ENCODE measurements at places on chromosomes 13 and 19.

DNA sequence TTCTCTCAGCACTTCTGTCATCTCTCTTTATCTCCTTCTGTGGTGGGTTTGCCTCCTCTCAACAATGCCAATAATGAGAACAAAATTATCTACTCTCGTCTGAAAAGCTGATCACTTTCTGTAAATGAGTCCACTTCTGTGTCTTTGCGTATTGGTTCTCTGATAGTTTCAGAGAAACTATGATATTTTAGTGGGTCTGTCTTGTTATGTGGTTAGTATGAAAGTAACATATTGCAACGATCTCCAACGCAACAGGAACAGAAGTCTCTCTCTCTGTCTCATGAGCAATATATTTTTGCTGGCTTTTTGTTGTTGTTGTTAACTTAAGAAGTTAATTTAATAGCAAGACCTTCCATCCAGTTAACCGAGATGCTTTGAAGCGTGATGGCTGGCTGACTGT lies 47.8 kb upstream of the SLITRK6 start:
- DNase-seq, result no peak

DNA sequence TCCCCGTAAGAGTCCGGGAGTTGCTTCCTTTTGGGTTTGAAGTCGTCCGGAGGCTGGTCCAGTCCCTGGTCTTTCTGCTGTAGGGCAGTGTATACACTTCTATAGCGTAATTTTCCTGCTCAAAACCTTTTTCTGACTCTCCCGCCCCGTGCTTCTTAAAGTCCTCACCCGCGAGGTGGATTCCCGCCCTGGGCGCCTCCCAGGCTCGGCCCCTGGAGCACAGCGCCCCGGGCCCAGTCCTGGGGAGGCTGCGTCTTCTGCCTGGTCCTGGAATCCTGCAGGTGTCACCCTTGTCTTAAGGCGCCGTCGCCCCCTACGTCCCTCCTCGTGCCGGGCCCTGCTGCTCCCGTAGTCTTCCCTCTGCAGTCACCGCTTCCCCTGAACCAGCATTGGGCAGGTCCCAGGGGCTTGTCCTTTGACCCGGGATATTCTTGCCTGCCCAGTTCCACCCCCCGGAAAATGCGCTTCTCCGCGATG lies 34.4 kb upstream of the ZNF808 start:
- no peak for DNase-seq

DNA sequence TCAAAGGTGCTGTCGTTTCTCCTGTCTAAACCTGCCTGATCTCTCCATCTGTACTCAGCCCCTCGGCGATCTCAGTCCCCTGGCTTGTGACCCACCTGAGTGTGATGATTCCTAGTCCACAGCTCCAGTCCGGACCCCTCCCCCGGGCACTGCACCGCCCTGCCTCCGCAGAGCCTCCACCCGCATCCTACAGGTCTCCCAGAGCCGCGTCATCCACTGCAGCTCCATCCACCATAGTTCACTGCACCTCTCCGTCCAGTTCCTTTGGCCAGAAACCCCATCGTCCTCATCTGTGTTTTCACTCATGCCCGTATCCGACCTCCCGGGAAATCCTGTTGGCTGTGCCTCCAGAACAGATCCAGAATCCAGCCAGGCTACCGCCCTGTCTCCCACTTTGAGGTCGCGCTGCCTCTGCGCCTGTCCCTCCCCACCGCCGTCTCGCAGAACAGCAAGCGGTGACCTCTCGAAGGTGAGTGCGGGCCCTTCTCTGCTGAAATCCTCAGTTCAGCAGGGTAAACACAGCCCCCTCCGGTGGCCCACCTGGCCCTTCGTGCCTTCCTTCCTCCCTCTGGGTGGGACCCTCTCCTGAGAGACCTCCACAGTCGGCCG lies 51.9 kb upstream of the MCF2L start:
- no peak for DNase-seq

DNA sequence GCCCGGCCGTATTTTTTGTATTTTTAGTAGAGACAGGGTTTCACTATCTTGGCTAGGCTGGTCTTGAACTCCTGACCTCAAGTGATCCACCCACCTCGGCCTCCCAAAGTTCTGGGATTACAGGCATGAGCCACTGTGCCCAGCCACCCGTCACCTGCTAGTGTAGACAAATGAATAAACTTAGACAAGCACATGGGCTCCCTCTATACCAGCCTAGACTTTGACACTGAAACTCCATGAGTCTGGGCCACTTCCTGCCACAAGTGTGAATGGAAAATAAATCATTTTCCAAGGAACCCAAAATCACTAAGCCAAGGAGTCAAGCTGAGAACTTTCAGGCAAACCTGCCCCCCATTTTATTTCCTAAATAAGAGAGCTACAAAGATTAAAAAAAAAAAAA lies 27.0 kb upstream of the TPT1 start:
- DNase-seq, result no peak

GRCh38 chr13:33452873-33453517 lies 167.4 kb upstream of the STARD13 start:
- DNase-seq, result no peak

DNA sequence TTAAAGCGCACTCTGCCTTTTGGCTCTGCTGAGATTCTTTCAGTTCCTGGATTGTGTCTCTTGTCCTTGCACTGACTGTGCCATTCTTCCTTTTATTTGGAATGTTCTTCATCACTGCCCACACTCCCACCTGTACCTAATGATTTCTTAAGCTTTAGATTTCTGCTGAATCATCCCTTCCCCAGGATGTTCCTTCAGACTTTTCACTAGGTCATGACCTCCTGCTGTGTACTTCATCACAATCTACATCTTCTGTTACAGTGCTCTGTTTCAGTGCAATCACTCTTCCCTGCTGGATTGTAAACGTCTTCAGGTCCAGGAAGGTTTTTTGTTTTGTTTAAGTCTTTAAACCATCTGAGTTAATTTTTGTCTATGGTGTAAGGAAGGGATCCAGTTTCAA lies 281.0 kb downstream of the ATP8A2 start:
- no peak for DNase-seq

DNA sequence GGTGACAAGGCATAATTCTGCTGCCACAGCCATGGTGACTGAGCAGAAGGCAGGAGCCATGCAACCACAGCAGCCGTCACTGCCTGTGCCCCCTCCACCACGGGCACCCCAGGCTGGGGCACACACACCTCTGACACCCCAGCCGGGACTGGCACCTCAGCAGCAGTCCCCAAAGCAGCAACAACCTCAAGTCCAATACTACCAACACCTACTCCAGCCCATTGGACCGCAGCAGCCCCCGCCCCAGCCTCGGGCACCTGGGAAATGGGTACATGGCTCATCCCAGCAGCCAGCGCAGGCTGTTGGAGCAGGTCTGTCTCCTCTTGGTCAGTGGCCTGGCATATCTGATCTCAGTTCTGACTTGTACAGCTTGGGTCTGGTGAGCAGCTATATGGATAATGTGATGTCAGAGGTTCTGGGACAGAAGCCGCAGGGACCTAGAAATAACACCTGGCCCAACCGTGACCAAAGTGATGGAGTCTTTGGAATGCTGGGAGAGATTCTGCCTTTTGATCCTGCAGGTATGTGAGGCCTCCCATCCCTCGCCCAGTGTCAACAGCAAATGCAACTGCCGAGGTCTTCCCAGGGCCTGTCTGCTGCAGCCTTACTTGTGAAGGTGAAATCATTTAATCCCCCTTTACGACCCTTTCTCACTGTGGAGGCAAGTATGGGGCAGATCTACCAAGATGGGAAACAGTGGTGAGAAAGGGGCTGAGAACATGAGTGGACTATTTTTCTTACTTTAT lies 22.9 kb upstream of the GPI start:
- DNase-seq, result no peak

GRCh38 chr19:13865571-13866462 lies 11.1 kb upstream of the NANOS3 start:
- no peak for DNase-seq
